ENCODE measurements at places on chromosomes 1 and 21.

DNA sequence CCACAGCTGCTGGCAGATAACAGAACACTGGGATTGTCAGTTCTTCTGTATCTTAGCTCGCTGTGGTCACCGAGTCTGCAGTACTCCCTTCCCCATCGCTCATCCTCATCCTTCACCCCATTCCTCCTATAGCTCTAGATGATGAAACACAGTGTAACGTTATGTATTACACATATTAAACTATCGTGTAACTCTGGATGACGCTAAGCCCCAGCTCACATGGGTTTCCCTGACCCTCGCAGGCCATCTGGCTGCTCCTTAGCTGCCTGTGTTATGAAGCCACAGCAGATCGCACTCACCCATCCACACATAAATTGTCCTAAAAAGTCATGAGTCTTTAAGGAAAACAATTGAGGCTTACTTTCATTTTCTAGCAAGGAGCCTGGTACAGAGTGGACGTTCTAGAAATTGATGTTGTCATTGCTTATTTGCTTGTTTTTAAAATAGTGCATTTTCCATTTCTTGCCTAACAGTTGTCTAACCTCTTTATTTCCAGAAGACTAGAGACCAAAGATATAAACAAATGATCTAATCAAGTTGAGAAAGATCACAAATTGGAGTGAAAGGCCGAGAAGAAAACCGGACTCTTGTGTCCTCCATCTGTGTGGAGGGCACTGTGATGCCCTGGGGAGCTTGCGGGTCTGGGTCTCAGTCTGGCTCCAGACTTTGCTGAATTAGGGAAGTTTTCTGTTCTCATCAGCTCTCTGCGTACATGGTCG, 24.3 kb upstream of the PCP4 start:
- no peak for DNase-seq

GRCh38 chr1:185237661-185238060, 79.4 kb downstream of the IVNS1ABP start:
- no peak for DNase-seq

DNA sequence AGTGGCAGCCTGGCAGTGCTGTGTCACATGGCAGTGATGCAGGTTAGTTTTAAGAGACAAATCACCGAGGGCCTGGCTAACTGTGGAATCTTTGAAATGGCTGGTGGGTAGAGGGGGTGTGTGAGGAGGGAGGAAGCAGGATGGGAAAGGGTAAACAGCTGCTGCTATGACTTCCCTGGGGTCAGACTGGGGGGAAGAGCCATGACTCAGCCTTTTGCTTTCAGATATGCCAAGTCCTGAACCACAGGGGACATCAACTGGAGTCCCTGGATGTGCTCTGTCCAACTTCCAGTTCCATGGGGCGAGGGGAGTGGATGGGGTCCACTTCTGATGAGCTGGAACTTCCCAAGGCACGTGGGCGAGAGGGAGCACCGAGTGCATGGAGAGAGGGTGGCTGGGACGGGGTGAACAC, 121.1 kb upstream of the ADAR start:
- no peak for DNase-seq

DNA sequence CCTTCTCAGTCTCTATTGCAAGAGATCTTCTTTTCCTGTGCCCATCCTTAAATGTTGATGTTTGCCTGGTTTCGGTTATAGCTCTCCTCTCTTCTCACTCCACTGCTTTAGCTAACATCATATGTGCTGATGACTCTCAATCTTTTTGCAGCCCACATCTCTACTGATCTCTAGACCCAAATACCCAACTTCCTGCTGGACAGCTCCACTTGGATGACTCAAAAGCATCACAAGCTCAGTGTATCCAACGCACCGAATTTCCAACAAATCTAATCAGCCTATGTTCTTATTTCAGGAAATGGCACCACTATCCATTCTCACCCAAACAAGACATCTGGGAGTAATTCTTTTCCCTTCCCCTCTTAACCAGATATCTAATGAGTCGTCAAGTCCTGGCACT, 79.1 kb upstream of the ARTN start:
- DNase-seq = no peak

GRCh38 chr1:173134800-173135199, 72.3 kb downstream of the TNFSF4 start:
- no peak for DNase-seq

GRCh38 chr21:38082936-38083485, 166.8 kb upstream of the KCNJ6 start:
- no peak for DNase-seq

DNA sequence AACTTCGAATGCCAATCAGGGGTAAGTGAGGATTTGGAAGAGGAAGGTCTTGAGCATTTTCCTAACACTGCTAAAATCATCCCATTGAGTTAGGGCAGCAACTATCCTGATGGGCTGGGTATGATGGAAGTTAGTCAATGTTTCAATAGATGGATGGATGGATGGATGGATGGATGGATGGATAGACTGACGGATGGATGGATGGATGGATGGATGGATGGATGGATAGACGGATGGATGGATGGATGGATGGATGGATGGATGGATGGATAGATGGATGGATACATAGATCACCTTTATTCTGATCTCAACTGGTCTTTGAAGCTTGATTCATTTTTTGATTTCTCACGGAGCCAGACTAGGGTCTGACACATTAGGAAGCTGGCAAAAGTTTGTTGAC, 2.3 kb upstream of the CLDN14 start:
- DNase-seq = no peak

GRCh38 chr1:243658594-243659105, 191.4 kb downstream of the AKT3 start:
- DNase-seq = no peak

GRCh38 chr1:64186138-64186897, 17.1 kb upstream of the UBE2U start:
- no peak for DNase-seq

GRCh38 chr1:113057006-113057405, 16.0 kb upstream of the LRIG2 start:
- DNase-seq = no peak

GRCh38 chr1:39732730-39733129, 6.0 kb upstream of the PPIE start:
- DNase-seq = no peak

DNA sequence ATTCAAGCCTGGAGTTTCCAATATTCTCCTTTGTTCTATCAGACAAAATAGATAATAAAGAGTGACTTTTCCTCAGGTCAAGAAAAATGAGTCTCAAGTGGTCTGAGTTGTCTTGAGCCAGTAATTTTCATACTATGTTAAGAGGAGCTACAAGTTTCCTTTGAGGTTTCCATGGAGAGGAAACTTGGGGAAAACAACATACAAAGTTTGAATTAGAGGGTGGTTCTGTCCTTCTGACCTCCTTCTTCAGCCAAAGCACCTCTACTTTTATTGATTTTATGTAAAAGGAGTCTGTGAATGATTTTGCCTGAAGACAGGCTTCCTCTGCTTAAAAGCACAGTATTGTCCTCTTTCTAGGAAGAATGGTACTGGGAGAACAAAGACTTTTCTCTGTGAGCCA, 497.2 kb upstream of the PKN2 start:
- no peak for DNase-seq

GRCh38 chr1:50080904-50081586, 27.7 kb upstream of the ELAVL4 start:
- DNase-seq = no peak

DNA sequence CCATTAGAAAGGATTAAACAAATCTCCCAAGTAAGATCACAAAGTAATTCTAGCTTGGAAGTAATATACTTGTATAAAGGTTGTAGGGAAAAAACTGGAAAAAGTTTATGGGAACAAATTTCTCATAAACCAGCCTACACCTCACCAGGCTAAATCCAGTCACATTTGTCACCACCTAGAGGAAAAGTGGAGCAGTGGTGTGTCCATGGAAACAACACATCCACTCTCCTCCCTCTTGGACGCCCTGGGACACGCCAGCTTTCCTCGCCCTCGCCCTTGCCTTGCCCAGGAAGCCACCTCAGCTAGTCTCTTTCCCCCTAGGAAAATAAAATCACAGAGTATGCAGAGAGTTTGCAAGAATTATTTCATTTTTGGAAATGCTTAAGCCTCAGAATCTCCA, 2.2 kb downstream of the PALMD start:
- DNase-seq = no peak

- peak; percentile 38 for DNase-seq
Observed at GRCh38 chr1:54791880-54792522, 9.1 kb downstream of the TTC22 start.

DNA sequence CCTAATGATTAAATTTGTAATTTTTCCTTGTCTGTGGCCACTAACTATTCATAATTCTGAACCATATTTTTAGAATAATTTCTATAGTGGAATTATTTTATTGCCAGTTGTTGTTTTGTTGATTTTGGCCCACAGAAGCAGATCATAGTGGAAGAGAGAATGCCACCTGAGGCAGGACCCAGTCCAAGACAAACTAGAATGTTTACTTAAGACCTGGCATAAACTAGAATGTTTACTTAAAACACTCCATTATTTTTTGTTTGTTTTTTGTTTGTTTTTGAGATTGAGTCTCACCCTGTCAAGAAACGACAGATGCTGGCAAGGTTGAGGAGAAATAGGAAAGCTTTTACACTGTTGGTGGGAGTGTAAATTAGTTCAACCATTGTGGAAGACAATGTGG, 310.2 kb downstream of the MRPL39 start:
- DNase-seq = no peak

- no peak for DNase-seq
Observed at GRCh38 chr1:65434760-65435159, 14.3 kb downstream of the LEPR start.

- no peak for DNase-seq
Observed at GRCh38 chr1:116911779-116912469, 2.2 kb downstream of the PTGFRN start.

DNA sequence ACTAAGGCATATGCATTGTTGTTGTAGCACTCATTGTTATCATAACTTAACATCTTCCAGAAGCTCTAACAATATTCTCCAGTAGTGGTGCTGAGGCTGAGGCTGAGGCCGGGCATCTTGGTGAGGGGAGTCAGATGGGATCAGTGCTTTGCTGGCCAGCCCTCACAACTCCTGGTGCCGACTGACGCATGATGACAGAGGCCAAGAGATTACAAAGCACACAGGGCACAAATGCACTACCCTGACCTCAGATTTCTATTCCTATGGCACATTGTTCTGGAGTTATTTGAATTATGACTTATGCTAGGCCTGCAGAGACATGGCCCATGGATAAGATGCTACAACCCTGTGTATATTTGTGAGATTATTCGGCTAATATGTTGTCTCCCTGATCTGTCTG, 8.3 kb upstream of the IGSF5 start:
- DNase-seq = no peak

GRCh38 chr1:200373811-200374231, 36.0 kb downstream of the ZNF281 start:
- DNase-seq = no peak

GRCh38 chr1:156740237-156740740, 599 bp downstream of the MRPL24 start:
- DNase-seq = no peak

- DNase-seq = no peak
Observed at GRCh38 chr1:219442611-219443061, 170.3 kb downstream of the ZC3H11B start.

- DNase-seq = no peak
Observed at GRCh38 chr1:183279835-183280234, 93.8 kb downstream of the LAMC2 start.

GRCh38 chr1:169511316-169512005, 25.7 kb upstream of the SLC19A2 start:
- DNase-seq = no peak

GRCh38 chr1:75136195-75136815, 2.1 kb downstream of the LHX8 start:
- DNase-seq = no peak

DNA sequence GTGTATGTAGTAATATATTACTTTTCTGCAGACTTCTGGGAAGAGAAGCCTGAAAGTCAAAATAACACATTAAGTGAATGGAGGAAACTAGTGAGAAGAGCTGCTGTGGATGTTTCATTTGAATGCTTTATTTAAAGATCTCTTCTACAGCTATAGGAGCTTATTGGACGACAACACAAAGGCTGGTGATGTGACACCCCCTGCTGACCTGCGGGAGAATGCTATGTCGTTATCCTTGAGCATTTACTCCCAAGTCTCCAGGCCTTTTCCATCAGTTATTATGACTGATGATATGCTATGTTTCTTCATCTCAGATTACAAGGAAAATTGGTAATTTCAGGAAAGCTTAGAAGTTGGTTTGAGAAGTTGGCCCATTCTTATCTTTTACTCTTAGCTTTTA, 22.3 kb upstream of the PLA2G4A start:
- no peak for DNase-seq

DNA sequence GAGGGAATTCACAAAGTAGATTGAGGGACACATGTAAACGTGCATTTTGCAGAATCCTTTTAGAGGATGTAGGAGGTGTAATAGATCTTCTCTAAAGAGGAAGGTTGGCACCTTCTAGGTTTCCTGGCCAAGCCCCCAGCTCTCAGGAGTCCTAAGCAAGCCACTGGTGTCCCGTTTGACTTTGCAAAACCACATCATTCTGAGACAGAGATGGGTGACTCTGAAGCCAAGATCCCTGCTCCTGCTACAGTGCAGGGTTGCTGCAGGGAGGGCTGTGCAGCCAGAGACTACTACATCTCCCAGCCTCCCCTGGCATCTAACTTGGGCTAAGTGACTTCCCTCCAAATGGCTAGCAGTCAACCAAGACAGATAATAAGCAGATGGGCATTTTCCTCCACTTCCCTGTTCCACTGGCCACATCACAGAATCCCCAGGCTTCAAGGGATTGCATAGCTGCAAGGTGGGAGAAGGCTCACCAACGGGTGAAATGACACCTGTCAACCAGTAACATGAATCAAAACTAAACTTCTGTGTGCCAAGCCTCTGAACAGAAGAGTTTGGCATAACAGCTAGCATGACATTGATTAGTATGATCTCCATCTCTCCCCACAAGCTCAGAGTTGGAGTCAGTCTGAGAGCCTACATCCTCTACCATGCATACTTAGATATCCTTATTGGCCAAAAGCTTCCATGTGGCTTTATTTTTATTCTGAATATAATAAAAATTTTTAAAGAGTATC, 129.6 kb upstream of the COA6 start:
- no peak for DNase-seq

- no peak for DNase-seq
Observed at GRCh38 chr1:6044481-6045109, 1.1 kb upstream of the KCNAB2 start.

DNA sequence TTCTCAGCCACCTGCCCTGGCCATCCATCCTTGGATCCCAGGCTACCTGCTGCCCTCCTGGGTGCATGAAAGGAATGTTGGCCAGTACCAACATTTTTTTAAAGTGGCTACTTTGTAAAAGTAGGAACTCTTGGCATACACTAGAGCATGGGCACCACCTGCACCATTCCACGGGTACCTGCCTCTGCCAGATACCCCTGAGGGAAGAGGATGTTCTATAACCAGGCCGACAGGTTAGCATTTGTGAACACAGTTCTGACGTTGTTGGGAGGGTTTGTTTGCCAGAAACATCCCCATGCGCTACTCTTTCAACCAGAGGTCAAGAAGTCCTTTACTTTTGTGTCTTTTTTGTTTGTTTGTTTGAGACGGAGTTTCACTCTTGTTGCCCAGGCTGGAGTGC, 43.0 kb downstream of the EVA1C start:
- DNase-seq = no peak
